ENCODE measurements at places on chromosomes 2 and 18.

DNA sequence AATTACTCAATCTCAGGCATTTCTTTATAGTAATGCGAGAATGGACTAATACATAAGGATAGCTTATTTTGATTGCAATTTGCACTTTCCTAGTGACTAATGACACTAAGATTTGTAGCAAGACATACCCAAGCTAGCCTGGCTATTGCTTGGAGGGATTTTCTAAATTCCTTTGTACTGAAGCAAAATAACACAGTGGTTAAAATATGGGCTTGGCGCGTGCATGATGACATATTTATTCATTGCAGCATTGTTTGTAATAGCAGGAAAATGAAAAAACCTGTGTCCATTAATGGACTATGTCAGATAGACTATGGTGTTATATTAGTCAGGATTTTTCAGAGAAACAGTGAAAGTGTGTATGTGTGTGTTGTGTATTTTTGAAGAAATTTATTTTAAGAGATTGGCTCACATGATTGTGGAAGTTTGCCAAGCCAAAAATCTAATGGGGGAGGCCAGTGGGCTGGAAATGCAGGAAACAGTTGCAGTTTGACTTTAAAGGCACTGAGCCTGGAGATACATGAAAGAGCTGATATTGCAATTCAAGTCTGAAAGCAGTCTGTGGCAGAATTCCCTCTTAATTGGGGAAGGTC is 16.7 kb upstream of the LAPTM4A start:
- no peak for DNase-seq

GRCh38 chr2:222938327-222938726 is 77.5 kb downstream of the ACSL3 start:
- DNase-seq = no peak

GRCh38 chr2:145066856-145067548 is 547.1 kb upstream of the ZEB2 start:
- no peak for DNase-seq

DNA sequence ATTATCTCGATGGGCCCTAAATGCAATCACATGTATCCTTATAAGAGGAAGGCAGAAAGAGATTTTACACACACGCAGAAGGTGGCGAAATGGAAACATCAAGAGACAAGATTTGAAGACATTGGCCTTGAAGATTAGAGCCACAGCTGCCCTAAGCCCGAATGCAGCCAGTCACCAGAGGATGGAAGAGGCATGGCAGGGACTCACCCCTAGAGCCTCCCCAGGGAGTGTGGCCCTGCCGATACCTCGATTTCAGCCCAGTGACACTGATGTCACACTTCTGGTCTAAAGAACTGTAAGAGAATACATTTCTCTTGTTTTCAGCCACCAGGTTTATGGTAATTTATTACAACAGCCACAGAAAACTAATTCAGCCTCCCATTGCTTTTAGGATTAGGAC is 17.4 kb downstream of the TTC39C start:
- peak; percentile 75 for DNase-seq

- DNase-seq = peak; percentile 40
Measured at GRCh38 chr2:172931918-172932520, 143.6 kb upstream of the MAP3K20 start.

DNA sequence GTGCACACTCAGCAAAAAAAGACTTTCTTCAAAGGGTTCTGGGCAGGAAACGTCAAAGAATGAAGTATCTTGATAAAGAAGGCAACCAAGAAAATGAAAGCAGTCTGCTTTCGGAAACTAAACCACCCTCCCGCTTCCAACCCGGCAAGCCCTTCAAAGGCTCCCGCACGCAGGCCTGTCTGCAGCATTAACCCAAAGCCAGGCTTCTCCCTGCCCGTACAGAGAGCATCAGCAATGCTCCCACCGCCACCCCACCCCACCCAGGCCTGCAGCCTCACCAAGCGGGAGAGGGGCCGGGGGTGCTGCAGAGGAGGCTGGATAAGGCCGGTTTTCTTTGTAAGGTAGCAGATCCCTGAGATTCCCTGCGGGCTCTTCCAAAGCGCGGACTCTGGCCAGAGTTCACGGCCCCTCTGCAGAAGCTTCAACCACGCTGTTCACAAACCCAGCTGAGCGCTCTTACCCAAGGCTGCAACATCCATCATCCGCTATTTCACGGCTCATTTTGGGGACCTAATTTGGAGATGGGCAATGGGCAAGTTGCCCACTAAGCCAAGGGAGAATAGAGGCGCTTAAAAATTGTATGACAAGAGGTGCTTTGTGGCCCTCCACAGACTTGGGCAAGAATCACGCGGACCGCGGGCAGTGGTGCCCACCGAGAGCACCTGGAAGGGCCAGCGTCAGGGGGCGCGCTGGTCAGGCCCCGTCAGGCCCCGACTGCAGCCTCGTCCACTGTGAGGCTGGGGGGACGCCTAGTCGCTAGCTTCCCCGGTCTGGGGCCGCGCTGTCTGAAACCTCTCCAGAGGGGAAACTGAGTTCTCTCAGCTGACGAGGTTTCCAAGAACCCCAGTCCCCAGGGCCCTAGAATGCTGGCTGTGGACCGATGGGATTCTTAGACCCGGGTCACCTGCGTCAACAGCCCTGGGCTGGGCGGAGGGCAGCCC is 225.4 kb upstream of the ID2 start:
- no peak for DNase-seq

DNA sequence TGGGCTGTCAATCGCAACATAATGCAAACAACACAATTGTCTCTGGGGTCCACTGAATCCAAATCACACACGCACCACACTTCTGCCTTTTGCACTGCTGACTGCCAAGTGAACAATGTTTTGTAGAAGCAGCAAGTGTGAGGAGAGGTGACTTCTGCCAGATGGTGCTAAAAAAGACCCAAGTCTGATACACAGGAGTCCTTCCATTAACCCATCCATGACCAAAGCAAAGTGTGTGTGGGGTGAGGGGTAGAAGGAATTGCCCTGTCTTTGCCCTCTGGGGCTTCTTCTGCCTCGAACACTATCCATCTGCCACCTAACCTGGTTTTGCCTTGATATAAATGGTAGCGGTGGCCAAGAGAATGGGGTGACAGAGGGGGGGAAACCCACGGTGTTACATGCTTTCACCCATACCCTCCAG is 50.0 kb downstream of the C2orf42 start:
- DNase-seq = no peak

GRCh38 chr2:14420851-14421250 is 211.7 kb upstream of the LRATD1 start:
- DNase-seq = no peak

DNA sequence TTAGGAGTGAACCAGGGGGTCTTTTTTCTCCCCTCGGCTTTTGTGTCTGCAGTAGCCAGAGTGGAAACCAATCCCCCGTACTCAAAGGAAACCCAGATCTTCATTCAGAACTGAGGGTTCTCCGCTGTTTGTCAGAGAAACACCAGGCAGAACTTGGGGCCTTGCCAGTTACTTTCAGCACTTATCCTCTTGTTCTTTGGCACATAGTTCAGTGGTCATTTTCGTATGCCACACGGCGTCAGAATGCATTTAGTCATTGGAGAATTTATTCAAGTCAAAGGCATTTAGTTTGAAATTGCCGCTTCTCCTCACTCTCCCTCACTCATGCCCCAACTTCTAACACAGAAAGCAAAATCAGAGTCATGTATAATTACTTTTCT is 102.9 kb downstream of the CABLES1 start:
- no peak for DNase-seq

- no peak for DNase-seq
Measured at GRCh38 chr2:50320721-50321120, 711.2 kb downstream of the NRXN1 start.

DNA sequence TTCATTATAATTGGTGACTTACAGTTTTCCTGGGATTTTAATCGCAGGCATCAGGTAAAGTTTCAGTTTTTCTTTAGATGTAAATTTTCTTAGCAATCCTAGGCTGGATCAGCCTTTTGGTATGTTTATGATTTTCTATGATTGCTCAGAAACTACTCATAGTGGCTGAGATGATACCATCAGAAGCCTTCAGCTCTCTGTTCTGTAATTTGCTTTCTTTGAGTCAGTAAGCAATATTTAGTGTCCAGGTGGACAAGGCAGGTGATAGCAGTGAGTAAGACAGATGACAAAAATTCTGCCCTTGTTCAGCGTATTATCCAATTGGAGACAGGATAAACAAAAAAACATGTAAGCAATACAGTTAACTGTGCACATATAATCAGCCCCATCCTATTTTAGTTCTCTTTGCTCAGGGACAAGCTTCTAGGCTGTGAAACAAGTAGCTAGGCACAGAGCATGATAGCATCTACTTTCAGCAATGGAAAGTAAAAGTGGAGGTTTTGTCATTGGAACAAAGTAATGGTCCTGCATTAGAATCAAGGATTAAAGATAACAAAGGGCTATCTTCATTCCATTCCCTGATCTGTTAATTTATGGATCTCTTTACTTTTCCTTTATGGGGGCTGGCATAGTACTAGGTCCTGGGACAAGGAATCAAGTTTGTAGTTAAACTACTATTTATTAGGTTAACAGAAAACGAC is 100.8 kb downstream of the EPC2 start:
- no peak for DNase-seq

DNA sequence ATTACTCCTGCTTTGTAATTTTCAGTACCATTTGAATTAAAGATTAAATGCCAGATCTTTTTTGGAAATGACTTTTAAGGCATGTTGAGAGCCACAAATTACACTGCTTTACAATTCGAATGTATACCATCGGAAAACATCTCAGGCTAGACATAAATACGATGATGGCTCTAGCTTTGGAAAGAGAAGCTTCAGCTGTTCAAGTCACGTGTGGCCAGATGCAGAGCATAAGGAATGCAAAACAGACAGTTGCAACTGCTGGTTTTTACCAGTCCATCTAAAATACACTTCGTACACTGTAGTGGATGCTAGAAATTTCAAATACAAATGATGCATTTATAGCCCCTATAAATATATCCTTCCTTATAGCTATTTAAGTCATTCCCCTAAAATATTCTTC is 8.0 kb downstream of the ZNF516 start:
- no peak for DNase-seq

DNA sequence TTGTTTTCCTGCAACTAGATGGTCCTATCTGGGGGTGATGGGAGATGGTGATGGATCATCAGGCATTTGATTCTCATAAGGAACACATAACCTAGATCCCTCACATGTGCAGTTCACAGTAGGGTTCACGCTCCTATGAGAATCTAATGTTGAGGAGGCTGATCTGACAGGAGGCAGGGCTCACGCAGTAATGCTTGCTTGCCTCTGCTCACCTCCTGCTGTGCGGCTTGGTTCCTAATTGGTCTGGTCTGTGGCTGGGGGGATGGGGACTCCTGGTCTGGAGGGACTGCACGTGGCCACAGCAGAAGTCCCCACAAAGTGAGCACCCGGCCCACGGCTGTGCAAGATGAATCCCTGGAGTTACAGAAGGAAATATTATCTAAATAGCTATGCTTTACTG is 11.3 kb downstream of the MC5R start:
- DNase-seq = peak; percentile 20

DNA sequence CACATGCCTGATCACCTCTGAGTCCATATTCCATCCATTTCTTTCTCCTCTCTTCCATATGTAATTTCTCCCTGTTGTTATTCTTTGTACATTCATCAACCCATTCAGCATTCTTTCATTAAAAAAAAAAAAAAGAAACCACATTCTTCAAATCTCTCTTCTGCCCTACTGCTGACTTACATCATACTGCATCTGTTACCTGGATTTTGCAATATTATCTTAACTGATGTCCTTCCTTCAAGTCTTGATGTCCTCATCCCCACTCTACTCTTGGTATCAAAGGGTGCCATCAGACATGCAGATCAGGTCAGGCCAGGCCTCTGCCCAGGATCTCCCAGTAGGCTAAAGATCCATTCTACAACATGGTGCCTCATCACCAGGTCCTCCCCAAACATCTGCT is 90.6 kb downstream of the SGPP2 start:
- DNase-seq = no peak

- DNase-seq = no peak
Measured at GRCh38 chr2:154130821-154131220, 259.1 kb downstream of the GALNT13 start.

DNA sequence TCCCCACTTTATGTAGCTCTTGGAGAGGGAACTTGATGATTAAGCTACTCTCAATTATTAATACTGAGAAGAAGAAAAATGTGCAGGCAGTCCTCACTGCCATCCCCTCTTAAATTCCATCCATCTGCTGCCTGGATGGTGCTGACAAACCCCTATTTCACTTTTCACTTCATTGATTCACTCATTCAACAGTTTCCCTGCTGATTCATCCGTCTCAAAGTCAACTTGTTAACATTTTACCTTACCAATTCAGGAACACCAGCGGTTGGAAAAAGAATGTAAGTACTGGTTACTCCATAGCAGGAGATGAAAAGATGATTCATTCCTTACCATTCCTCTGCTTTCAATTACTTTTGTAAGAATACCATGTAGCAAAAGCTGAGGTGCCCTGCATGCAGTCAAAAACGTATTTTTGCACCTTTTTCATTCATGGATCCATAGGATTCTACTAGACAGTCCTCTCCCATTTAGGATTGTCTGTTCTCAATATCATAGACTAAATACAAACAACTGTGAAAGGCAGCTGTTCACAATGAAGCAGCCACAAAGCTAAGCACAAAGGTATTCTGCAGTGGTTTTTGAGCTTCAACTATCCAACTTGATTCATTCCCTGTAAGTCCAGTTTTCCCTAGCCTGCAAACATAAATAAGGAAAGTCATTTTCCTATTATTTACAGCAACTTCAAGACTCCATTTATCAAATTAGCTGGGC is 262.0 kb downstream of the MREG start:
- no peak for DNase-seq

- DNase-seq = no peak
Measured at GRCh38 chr2:196074631-196075030, 6.0 kb upstream of the DNAH7 start.

- DNase-seq = no peak
Measured at GRCh38 chr18:38038242-38038641, 472.6 kb upstream of the CELF4 start.

GRCh38 chr18:48394176-48394575 is 15.0 kb downstream of the ZBTB7C start:
- no peak for DNase-seq

DNA sequence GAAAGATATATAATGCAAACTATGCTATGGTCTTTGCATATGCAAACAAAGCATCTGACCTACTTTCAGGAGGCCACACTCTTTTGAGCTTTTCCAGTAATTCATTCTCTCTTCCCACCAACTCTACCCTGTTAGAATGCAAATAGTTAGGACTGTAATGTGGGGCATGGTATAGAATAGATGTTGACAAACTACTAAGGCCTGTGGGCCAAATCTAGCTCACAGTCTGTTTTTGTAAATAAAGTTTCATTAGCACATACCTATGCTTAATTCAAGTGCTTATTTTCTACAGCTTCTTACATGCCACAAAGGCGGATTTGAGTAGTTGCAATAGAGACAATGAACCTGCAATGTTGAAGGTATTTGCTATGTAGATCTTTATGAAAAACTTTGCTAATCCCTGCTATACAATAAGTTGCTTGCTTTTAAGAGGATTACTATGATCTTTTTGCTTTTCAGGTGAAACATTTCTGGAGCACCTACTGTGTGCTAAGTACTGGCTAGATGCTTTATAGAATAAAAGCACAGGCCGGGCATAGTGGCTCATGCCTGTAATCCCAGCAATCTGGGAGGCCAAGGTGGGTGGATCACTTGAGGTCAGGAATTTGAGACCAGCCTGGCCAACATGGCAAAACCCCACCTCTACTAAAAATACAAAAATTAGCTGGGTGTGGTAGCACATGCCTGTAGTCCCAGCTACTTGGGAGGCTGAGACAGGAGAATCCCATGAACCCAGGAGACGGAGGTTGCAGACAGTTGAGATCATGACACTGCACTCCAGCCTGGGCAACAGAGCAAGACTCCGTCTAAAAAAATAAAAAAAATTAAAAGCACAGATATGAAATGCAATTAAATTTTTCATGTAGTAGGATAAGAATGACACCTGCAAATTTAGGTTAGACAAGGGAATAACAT is 267.8 kb downstream of the DPP10 start:
- DNase-seq = no peak

All from D341Med (cell line).